ENCODE measurements at places on chromosomes 3 and 15.

DNA sequence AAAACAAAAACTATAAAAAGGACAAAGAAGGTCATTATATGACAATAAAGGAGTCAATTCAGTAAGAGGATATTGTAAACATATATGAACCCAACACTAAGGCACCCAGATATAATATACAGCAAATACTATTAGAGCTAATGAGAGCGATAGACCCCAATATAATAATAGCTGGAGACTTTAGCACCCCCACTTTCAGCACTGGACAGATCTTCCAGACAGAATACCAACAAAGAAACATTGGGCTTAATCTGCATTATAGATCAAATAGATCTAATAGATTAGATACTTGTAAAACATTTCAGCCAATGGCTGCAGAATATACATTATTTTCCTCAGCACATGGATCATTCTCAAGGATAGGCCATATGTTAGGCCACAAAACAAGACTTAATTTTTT, 53.4 kb downstream of the NUDT16 start:
- no peak for DNase-seq

DNA sequence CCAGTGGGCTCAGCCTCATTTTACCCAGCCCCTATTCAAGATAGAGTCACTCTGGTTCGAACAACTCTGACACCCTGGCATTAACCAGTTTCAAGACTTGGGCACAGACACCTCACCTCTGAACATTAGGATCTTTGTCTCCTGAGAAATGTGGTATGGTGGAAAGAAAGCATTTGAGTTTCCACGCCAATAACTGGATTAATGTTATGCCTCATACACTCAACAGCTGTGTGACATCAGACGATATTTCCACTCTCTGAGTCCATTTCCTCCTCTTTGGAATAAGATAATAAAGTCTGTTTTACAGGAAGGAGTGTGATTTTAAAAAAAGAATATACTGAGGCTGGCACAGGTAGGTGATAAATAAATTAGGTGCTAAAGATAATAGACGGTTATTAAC, 121.3 kb upstream of the CHL1 start:
- DNase-seq: no peak

GRCh38 chr3:156918746-156919145, 92.6 kb downstream of the LEKR1 start:
- DNase-seq: no peak

DNA sequence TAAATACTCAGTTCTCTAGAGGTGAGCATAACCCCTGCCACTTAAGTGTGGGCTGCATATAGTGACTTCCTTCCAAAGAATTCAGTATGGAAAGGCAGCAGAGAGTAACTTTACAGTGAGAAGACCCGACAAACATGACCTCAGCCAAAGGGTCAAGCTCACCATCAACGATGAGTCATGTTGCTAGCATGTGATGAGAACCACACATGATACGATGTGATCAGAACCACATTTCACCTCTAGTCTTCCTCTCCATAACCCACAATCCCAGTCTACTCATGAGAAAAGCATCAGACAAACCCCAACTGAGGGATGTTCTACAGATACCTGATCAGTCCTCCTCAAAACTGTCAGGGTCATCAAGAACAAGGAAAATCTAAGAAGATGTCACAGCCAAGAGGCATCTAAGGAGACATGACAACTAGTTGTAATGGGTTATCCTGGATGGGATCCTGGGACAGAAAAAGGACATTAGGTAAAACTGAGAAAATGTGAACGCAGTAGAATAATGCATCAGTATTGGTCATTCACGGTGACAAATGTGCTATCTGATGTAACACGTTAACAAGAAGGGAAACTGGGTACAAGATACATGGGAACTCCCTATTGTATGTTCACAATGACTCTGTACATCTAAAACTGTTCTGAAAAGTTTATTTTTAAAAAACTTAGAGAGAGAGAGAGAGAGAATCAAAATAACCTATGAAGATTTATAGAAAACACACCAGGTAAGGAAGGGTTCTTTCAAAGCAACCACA, 28.3 kb downstream of the SEC61A1 start:
- no peak for DNase-seq
